ENCODE measurements at places on chromosomes 12 and 14.

DNA sequence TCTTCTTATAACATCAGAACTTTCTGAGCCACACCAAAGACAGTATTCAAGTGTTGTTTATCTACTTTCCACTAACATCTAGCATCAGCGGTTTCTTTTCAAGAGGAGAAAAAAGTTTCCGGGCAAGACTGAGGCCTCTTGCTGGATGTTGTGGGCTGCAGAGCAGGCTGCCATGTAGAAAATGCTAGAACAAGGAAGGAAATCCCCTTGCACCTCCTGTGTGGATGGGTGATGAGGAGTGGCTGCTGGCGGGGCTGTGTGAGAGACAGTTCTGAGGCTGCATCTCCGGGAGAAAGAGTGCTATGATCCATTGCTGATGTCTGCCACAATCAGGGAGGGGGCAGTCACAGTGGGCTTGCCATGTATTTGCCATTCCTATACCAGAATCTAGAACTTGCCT, 37.8 kb upstream of the PPP1CC start:
- no peak for DNase-seq

- DNase-seq, result no peak
Measured at GRCh38 chr12:111440152-111440551, 34.4 kb downstream of the SH2B3 start.

DNA sequence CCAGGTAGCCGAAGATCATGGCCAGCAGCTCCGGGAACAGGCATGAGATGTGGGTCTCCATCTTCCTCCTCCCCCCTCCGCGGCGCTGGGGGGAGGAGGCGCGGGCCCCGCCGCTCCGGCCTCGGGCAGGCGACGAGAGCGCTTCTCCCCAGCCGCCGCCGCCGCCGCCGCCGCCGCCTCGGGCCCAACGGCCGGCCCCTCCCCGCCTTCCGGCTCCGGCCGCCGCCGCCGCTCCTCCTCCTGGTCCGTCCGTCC, 448 bp downstream of the FBXL14 start:
- no peak for DNase-seq

DNA sequence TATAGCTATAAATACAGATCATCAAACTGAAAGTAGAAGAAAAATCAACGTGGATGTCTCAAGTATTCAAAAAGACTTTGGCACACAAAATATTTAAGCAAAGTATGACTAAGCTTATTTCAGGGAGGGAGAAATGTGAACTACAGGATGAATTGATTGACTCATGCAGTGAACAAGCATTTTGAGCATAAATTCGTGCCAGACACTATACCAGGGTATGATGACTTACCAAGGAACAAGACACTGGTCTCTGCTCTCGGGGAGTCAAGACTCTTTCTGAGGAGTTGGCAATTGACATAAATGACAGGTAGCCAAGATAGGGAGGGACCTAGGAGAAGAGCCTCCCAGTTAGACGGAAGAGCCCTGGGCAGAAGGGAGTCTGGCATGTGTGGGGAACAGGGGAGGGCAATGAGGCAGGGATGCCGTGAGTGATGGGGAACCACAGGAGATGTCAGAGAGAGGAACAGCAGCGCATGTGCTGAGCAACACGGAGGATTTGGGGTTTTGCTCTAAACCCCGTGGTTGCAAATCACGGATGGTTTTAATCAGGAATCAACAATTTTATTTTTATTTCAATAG, 115.2 kb downstream of the TMEM132D start:
- no peak for DNase-seq

DNA sequence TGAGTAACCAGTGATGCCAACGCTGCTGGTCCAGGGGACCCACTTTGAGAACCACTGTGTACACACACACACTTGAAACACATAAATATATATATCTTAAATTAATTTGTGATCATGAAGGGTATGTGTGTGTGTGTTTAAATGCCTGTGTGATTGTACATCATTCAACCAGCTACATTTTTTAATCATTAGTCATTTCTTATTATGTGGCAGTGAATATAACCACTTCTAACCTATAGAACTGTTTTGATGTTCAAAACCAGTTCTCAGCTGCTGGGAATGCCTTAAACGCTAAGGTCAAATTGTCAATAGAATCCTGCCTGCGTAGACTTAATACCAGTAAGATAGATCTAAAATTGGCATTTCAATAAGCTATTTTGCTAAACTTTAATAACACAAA, 330.0 kb downstream of the SYT1 start:
- DNase-seq, result no peak

- DNase-seq, result no peak
Measured at GRCh38 chr14:96153003-96153402, 51.6 kb upstream of the BDKRB2 start.

GRCh38 chr12:12365446-12365802, 8.5 kb downstream of the BORCS5 start:
- DNase-seq, result no peak

GRCh38 chr12:89960011-89960507, 251.4 kb upstream of the ATP2B1 start:
- no peak for DNase-seq

- no peak for DNase-seq
Measured at GRCh38 chr14:104948736-104949031, 24.0 kb downstream of the PLD4 start.

GRCh38 chr12:11767029-11767724, 117.7 kb downstream of the ETV6 start:
- no peak for DNase-seq

GRCh38 chr12:112887550-112887949, 19.2 kb upstream of the OAS1 start:
- no peak for DNase-seq

DNA sequence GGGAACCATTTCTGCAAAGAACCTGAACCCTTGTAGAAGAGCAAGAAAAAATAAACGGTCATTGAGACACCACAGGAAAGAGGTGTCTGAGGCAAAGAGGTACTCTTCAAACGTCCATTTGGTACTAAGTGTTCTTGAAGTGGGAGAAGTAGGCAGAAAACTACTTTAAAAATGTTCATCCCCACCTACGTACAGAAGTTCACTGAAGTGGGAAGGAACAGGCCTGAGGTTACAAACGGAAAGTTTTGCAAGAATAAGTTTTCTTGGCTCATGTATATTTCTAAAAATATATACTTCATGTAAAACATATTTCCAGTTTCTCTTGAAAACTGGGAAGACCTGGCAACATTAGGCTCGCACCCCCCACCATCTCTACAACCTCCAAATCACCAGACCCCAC, 61.2 kb downstream of the STXBP6 start:
- DNase-seq, result no peak

DNA sequence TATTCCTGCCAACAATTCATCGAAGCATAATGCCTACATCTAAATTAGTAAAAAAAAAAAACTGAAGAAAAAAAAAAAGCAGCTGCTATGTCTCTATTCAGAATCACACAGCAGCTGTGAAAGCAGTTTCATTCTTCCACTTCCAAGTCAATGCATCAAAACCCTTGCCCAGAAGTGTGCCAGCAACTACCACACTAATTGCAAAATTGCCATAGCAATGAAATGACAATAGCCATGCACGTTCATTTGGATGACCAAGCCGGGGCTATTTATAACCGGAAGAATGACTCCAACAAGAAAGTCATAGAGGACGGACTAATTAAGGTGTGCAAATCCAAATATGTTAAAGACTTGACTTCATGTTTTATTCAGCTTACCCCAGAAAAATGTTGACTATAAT, 42.5 kb downstream of the SLC2A13 start:
- DNase-seq, result no peak

GRCh38 chr12:124898200-124898922, 16.1 kb downstream of the UBC start:
- peak; percentile 52 for DNase-seq

Measured in dorsolateral prefrontal cortex (tissue), 122 donors.